Activated gamma-delta T cell (primary cell): ENCODE measurements at places on chromosomes 3 and 15.

GRCh38 chr3:161348796-161349400 lies 22.4 kb downstream of the SPTSSB start:
- no peak for DNase-seq

- DNase-seq, result no peak
Observed at GRCh38 chr3:140816372-140817195, 125.1 kb upstream of the SLC25A36 start.

DNA sequence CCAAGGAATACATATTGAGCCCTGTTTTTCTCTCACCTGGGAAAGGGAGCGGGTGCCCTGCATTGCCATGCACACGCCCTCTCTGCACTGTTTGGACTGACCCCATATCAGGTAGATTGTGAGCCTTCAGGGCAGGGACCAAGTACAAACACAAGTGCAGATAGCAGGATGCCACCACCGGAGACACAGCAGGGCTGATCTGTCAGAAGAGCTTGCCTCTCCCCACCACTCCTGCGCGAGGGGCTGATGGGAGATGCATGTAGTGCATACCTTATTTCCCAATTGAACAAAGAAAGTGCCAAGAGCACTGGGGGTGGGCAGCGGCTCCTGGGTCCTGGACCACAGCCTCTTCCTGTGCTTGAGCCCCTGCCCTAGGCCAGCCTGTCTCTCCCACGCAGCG lies 9.0 kb upstream of the SLCO2A1 start:
- no peak for DNase-seq

GRCh38 chr3:111963424-111963823 lies 15.4 kb upstream of the ABHD10 start:
- DNase-seq, result no peak

GRCh38 chr3:36741285-36741684 lies 23.1 kb downstream of the DCLK3 start:
- no peak for DNase-seq

DNA sequence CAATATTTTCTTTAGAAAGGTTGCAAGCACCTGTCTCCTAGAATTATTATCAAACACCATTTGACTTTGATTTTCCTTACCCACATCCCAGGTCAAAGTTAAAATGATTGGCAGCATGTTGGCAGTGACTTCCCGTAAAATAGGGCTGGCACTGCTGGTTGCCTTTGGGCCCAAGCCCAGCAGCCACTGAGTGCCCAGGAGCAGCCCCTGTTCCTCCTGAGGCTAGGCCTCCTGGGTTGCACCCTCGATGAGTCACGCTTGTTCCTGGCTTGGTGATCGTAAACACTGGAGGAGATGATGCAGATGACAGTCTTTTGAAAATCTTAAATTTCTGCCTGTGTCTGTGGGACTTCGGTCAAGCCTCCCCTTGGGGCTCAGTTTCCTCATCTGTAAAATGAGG lies 290.0 kb downstream of the TLE3 start:
- no peak for DNase-seq

DNA sequence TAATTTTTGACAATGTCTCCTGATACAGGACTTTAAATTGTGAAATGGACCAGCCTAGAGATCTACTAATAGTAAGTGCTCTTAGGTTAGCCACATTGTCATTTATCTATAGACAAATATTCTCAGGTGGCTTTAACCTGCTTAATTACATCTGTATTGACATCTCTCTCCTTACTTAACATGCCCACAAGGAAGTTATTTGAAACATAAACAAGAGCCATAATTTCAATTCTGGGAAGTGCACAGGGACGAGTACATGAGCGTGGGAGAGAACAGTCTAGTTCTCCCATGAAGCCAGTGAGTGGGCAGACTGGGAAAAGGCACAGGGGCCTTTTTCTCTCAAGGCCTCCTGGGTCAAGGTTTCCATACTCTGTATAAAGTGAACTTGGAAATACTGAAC lies 54.2 kb downstream of the NEK10 start:
- DNase-seq, result no peak

GRCh38 chr3:151916781-151917180 lies 43.3 kb downstream of the SUCNR1 start:
- no peak for DNase-seq

DNA sequence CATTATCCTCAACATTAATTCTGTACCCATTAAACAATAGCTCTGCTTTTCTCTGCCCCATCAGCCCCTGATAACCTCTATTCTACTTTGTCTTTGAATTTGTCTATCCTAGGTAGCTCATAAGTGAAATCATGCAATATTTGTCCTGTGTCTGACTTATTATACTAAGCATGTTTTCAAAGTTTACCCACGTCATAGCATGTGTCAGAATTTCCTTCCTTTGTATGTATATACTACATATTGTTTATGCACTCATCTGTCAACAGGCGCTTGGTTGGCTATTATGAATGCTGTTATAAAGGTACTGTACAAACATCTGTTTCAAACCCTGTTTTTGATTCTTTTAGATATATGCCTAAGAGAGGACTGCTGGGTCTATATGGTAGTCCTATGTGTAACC lies 18.2 kb downstream of the CSNK1G1 start:
- DNase-seq, result no peak

DNA sequence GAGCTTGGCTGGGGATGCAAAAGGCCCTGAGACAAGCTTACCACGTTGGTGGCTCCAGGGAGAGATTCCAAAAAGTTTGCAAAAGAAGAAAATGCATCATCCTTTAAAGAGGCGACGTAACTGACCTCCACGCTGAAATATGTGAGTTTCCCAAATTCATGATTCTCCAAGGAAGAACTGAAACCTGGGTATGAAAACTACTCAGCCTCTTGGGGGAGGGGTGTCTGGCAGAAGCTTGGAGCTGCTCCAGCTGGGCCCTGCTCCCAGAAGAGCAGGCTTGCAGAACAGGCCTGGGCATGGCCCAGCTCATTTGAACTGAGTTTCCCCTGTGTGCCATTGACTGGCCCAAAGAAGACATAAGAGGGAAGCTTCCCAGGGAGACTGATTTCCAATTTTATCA lies 20.5 kb downstream of the CPN2 start:
- DNase-seq, result no peak

DNA sequence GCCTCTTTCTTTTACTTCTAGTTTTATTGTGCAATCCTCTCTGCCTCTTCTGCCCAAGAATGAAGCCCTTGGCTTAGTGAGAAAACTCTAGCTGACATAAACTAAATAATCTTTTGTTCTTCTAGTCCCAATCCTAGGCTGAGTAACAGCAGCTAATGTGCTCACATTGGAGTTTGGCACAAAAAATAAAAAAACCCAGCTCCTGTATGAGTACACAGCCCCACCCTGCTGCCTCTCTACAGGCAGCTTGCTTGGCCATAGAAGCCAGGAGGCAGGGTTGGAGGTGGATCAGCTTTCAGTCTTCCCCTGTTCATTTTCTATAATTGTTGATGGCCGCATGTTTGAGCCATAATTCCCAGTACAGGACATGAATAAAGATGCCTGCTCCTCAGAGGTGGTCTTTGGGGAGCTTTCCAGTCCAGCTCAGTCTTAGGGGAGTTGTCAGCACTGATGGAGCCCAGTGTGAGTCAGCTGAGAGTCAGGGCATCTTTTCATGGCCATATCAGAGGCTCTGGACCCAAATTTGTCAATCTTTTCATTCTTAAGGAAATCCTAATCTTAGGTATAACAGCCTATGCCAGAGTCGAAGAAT lies 46.7 kb downstream of the RTP1 start:
- DNase-seq, result no peak

- DNase-seq, result no peak
Observed at GRCh38 chr15:40379374-40379773, 3.1 kb upstream of the KNSTRN start.
